ENCODE measurements at places on chromosomes 4 and X.

GRCh38 chr4:125315576-125316400 lies 1.0 kb downstream of the FAT4 start:
- peaks cover 2% of the 10 kb centered on the region for H3K36me3 ChIP-seq
- H3K27ac ChIP-seq = peak overlapping the region; percentile 90
- H3K4me1 ChIP-seq = peaks cover 6% of the 10 kb centered on the region

GRCh38 chr4:158966091-158966490 lies 136.8 kb upstream of the RAPGEF2 start:
- H3K4me3 ChIP-seq = no peak overlapping the region
- H3K27ac ChIP-seq = no peak overlapping the region
- H3K4me1 ChIP-seq = no peaks in the 10 kb centered on the region
- no peak for DNase-seq
- no peaks in the 10 kb centered on the region for H3K36me3 ChIP-seq
- H3K27me3 ChIP-seq = no peaks in the 10 kb centered on the region

GRCh38 chrX:116278826-116279225 lies 108.3 kb downstream of the AGTR2 start:
- H3K27ac ChIP-seq = no peak overlapping the region
- no peak overlapping the region for H3K4me3 ChIP-seq
- H3K27me3 ChIP-seq = no peaks in the 10 kb centered on the region
- H3K36me3 ChIP-seq = no peaks in the 10 kb centered on the region

DNA sequence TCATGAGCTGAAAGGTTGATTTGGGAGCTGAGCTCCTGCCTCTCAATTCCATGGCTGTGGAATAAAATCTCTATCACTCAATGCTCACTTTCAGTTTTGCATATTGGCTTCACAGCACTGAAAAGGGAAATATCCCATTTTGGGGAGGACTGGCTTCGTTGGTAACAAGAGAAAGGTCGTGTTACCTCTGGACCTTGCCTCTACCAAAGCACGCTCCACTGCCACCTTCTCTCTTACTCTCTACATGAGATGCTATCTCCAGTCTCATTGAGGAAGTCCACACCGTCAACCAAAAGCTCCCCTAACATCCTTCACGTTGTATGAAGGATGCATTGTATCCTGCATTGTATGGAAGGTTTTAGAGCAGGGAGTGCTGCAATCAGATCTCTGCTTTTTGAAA lies 195.0 kb upstream of the LDB2 start:
- no peak overlapping the region for H3K27ac ChIP-seq
- no peaks in the 10 kb centered on the region for H3K36me3 ChIP-seq

GRCh38 chr4:152255437-152255836 lies 280.5 kb downstream of the FBXW7 start:
- peak; percentile 3 for DNase-seq
- no peaks in the 10 kb centered on the region for H3K27me3 ChIP-seq
- no peaks in the 10 kb centered on the region for H3K36me3 ChIP-seq
- H3K4me1 ChIP-seq = no peaks in the 10 kb centered on the region
- no peak overlapping the region for H3K4me3 ChIP-seq

DNA sequence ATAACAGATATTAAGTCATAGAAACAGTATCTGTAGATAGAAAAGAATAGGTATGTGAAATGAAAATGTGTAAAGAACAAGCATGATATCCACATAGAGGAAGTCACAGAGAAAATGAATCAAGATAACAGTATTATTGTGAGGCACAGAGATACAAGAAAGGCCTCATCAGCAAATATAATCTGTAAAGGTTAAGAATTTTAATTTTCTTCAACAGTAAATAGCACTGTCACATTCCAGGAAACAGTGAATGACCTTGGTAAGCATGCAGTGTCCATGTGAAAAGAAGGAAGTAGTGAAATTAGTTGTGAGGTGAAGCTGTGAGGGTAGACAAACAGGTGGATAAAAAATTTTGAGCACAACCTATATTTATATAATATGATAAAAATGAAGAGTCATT lies 39.5 kb upstream of the NDST4 start:
- no peak overlapping the region for H3K4me3 ChIP-seq
- H3K27me3 ChIP-seq = no peaks in the 10 kb centered on the region
- no peaks in the 10 kb centered on the region for H3K4me1 ChIP-seq
- DNase-seq = no peak
- H3K36me3 ChIP-seq = no peaks in the 10 kb centered on the region
- H3K27ac ChIP-seq = no peak overlapping the region

GRCh38 chr4:157223456-157223855 lies 2.9 kb downstream of the GRIA2 start:
- no peaks in the 10 kb centered on the region for H3K36me3 ChIP-seq
- DNase-seq = no peak
- H3K4me1 ChIP-seq = no peaks in the 10 kb centered on the region
- H3K27me3 ChIP-seq = peaks cover 26% of the 10 kb centered on the region
- no peak overlapping the region for H3K27ac ChIP-seq
- no peak overlapping the region for H3K4me3 ChIP-seq

DNA sequence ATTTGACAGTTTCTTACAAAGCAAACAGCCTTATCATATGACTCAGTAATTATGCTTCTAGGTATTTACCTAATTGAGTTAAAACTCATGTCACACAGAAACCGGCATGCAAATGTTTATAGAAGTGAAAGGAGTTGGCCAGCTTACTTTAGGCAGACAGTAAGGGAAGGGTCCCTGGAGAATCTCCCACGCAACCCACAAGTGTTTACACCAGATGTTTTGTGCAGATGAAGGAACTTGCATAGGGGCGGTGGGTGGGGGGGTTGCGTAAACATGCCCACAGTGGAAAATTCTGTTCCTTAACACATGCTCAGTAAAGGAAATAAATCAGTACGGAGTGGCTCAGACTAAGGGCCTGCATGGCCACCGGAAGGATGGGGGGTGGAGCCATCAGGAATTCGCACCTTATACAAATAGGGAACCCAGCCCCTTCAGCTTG lies 330.5 kb upstream of the AADAT start:
- H3K4me3 ChIP-seq = no peak overlapping the region
- DNase-seq = peak; percentile 8
- no peaks in the 10 kb centered on the region for H3K36me3 ChIP-seq
- no peaks in the 10 kb centered on the region for H3K27me3 ChIP-seq
- H3K27ac ChIP-seq = no peak overlapping the region
- H3K4me1 ChIP-seq = no peaks in the 10 kb centered on the region
